ENCODE measurements at places on chromosomes 2 and 18.

DNA sequence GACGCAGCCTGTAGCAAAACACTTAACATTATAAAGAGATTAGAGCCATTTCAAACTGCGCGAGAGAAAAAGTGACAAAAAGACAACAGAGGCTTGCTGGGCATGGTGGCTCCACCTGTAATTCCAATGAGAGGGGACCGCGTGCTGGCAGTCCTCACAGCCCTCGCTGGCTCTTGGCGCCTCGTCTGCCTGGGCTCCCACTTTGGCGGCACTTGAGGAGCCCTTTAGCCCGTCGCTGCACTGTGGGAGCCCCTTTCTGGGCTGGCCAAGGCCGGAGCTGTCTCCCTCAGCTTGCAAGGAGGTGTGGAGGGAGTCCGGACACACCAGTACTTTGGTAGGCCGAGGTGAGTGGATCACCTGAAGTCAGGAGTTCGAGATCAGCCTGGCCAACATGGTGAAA lies 9.3 kb upstream of the IFIH1 start:
- no peak for DNase-seq

GRCh38 chr2:179622112-179622511 lies 239.3 kb downstream of the ZNF385B start:
- DNase-seq: no peak

DNA sequence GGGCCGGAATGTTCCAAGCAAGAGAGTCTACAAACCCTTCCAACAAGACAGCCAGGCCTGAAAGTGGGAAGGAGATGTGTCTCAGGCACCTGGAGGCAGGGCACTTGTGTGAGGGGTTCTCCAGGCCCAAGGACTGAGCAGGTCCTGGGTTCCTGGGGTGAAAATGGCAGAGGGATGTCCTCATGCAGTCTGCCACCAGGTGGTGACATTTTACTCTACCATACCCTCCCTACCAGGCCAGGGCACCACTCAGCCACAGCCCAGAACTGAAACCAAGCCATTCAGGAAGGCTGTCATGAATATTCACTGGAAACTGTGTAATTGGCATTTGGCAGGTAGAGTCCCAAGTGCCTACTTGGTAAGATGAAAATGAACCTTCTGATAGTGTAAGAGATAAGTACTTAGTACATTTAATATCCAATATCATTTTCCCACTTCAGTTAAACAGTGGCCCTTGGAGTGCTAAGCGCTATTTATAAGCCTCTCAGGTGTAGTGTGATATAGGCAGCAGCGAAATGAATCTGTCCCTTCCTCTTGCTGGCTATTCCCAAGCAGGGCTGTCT lies 185.1 kb downstream of the MYO5B start:
- no peak for DNase-seq

- peak; percentile 81 for DNase-seq
Measured at GRCh38 chr18:35458677-35459441, 38.9 kb downstream of the INO80C start.

GRCh38 chr2:88599527-88599926 lies 27.7 kb downstream of the EIF2AK3 start:
- no peak for DNase-seq

- DNase-seq: no peak
Measured at GRCh38 chr2:159449504-159450124, 163.1 kb upstream of the WDSUB1 start.

DNA sequence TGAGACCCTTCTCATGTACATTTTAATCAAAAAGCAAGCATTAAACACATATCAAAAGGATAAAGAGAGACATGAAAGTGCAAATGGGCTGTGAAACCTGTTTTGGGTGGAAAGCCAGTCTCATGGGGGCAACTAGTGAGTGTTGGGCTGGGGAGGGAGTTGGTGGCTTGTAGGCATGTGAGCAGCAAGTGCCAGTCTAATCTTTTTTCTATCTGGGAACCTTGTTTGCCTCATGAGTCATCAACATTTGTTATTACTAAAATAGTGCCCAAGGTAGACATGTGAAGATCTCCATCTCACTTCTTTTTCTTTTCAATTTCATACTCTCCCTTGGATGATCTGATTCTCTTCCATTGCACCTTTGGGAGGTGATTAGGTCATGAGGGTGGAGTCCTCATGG lies 613.9 kb upstream of the GYPC start:
- DNase-seq: no peak

GRCh38 chr18:361941-362310 lies 94.1 kb upstream of the THOC1 start:
- DNase-seq: no peak

- no peak for DNase-seq
Measured at GRCh38 chr2:113847144-113847543, 42.7 kb upstream of the ACTR3 start.

DNA sequence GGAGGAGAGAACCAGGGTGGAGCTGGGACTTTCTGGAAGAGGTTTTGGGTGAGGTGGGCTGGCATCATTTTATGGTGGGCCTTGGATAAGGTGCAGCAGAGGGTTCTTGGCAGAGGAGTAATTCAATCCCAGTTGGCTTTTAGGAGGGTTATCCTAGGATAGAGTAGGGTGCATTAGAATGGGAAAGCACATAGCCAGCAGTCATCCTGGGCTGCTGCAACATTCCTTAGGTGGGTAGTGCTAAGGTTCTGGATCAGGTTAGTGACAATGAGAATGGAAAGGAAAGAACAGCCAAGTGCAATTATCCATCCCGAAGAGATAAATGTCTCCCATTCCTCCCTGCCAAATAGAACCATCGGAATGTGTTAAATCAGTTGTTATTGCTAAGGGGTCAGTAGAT lies 157.3 kb upstream of the SPRED2 start:
- DNase-seq: no peak

DNA sequence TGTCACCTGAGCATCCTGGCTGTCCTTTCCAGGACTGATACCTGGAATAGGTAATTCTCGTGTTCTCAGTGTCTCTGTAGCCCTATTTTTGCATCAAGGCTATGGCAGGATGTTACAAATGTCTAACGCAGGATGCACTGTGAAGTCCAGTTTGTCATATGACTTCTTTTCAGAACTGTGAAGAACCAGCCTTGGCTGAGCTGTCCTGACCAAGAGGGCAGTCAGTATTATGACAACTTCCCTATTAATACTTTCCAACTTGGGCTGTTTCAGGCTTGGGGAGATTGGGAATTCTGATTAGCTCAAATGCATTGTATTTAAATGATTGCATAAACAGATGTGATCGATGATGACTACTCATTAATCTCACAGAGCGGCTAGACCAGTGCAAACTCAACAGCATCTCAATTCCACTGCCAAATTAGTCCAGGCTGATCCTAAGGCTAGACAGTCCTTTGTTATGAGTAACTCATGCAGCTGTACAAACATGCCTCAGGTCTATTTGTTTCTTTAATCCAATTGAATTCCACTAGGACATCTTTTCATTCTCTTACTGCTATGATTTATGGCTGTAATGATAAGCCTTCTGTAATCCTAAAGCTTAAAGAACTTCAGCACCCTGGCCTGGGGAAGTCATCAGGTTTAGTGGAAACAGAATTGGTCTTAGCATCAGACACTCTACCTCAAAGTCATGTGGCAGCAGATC lies 331.6 kb downstream of the KCNS3 start:
- DNase-seq: no peak

GRCh38 chr18:67302043-67302442 lies 214.5 kb downstream of the DSEL start:
- DNase-seq: no peak

DNA sequence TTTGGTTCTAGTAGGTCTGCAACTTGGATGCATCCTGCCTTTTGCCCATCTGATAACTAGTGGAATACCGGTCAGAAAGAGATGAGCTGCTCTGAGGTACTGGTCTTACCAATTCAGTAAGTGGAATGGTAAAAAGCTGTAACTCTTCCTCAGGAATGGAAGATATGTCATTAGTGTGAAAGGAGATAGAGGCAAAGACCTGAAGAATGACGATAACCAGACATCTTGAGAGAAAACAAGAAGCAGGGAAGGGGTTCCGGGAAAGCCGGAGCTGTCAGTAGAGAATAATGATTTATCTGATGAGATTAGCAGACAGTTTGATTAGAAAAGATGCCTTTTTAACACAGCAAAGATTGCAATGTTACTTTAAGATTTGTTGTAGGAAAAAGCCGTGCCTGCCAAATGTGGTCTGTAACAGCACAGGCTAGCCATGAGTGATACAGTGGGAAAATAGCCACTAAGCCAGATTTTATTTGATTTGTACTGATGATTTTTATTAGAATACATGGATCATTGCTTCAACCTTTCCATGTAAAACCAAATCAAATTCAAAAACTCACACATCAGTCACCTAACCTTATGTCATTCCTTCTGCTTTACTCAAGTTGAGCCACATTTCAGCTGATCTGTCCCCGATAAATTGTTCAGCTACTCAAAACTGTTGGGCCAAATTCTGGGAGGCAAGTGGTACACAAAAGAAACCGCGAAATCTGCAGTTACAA lies 110.0 kb downstream of the TCF4 start:
- DNase-seq: no peak

DNA sequence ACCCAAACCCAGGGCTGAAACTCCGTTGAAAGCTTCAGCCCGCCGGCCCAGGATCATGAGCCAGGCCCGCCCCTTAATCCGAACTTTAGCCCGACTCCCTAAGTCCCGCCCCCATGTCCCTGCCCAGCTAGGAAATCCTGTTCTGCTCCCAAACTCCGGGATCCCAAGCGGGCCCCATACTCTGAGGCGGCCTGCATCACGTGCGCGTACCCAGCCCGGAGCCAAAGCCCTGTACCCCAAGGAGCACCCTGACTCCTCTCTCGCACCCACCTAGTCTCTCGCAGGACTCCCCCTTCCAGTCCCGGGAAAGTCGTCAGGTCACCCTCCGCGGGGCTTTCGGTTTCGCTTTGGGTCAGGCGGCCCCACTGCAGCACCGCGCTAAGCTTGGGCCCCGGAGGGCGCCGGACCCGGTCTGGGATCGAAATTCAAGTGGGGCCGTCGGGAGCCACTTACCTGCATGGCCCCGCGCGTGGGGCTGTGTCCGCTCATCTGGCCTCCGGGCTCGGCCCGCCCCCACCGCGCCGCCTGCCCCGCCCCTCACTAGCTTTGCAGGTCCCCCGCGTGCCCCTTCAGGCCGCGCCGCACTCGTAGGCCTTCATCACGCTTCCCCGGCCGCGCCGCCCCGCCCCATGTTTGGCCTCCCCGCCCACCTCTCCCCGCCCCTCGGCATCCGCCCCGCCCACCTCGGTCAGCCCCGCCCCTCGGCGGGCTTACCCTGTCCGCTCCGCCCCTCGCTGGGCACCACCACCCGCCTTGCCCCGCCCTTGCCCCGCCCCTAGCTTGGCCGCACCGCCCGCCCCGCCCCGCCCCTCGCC lies at the start of gene DNPEP:
Gene DNPEP, minus strand, starts transcription at position 607 of the 815 bp plus-strand sequence. Its CDS starts 118 bp downstream, at position 489.
- DNase-seq: peak; percentile 96

DNA sequence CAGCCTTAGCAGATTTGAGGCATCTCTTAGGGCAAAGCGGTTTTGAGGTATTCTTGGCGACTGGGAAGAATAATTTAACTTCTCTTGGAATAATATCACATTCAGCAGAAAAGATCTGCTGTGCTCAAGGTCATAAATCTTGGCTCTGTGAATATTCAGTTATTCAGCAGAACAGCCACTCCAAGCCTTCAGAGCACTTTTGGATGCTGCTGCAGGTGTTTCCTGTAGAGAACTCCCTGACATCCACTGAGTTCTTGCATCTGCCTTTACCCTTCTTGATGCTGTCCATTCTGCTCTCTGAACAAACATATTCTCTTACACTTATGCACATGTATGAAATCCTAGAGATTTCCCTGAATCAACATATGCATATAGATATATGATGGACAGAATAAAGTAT lies 390.3 kb downstream of the NRXN1 start:
- no peak for DNase-seq

DNA sequence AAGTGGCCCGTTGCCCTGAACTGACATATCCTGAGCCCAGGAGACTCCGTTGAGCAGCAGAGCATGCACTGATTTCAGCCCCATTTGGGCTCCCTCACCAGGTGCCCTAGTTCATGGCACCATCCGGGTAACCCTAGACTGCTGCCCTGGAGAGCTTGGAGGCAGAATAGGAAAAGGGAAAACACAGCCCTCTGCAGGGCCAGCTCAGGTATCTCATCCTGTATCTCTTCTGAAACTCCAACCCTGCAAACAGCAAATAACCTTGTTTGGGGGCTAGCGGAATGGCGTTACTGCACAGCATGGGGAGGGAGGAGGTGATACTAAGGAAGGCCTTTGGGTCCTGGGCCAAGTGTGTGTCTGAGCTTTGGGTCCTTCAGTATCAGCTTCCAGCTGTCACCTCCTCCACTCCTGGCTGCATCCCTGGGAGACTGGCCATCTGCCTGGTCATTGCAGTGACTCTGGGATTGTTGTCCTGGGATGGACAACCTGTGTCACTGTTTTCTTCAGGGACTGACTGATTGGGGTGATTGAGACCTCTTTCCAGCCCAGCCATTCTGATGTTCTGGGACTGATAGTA lies 233.8 kb upstream of the SKOR2 start:
- peak; percentile 21 for DNase-seq

GRCh38 chr18:57352761-57353136 lies 392 bp downstream of the ST8SIA3 start:
- DNase-seq: no peak

GRCh38 chr2:78281164-78281563 lies 744.3 kb upstream of the REG3G start:
- DNase-seq: no peak

- no peak for DNase-seq
Measured at GRCh38 chr2:19575641-19576040, 217.2 kb upstream of the OSR1 start.

GRCh38 chr2:241842620-241843211 lies 16.0 kb downstream of the PDCD1 start:
- DNase-seq: peak; percentile 79

DNA sequence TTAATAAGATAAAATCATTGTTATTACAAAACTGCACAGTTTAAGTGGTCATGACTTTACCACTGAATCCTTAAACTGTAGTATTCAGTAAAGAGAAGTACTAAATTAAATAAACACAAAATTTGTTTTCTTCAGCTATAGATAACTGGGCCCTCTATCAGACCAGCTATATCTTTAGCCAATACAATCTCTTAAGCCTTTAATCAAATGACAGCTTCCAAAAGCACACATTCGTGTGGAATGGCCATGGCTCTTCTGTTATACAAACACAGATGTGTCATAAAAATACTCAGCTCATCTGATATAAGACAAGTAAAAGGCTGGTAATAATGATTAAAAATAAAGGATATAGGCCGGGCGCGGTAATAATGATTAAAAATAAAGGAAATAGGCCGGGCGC lies 57.6 kb upstream of the CDKL4 start:
- no peak for DNase-seq

DNA sequence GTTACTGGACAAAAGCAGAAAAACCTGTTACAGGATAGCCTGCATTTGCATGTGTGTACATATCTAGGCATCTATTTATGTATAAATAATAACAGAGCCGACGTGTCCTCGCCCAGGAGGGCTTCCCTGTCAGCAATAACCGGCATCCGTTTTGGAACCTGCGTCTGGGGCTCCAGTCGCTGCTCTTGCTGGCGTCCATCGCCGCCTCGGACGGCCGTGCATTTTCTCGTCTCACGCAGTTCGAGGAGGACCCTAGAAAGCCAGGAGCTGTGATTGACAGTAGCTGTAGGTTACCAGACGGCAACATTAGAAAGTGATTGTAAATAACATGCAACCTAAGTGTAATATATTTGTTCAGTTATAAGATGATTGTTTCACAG lies 132.6 kb downstream of the NFATC1 start:
- DNase-seq: no peak
